ENCODE measurements at places on chromosomes 6 and 20.

DNA sequence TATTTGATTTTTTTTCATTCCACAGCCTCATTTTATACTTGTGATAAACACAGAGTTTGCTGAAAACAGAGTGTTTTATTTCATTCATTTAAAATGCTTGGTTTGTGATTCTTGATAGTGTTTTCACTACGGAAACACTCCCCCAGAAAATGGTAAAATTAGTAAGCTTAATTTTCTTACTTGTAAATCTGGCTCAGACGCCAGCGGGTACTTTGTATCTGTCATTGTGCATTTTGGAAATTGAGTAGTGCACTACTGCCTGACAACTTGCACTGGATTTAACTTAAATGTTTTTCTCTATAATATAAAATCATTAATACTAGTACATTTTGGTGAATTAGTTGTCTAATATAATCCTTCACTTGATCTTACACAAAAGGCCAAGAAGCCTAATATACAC is 37.0 kb upstream of the HINT3 start:
- no peak for DNase-seq

DNA sequence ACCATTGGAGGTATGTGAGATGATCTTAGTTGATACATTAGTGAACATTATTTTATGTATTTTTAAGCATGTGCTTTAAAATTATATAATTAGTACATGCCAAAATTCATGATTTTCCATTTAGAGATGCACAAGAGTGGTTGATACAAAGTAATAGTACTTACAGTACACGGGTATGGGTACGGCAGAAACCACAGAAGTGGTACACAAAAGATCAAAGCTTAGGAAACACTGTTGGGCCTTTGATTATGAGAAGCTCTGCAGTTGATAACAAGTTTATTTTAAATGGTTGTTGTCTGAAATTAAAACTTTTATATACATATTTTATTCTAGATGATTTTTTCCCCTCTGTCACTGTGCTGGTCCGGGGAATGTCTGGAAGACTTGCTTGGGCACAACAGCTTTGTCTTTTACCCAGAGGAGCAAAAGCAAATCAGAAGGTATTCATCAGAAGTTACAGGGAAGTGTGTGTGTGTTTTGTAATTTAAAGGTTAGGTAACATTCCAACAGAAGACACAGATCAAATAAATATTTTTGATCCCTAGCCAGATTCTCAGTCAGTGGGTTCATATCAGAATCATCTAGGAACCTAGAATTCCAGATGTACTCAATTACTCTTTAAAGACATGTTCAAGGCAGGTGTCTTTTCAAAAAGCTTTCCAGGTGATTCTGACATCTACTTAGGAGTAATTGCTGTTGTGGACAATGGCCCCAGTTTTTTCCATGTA is 32.5 kb upstream of the ADIG start:
- no peak for DNase-seq

GRCh38 chr20:3103369-3104032 is 19.0 kb upstream of the AVP start:
- no peak for DNase-seq

DNA sequence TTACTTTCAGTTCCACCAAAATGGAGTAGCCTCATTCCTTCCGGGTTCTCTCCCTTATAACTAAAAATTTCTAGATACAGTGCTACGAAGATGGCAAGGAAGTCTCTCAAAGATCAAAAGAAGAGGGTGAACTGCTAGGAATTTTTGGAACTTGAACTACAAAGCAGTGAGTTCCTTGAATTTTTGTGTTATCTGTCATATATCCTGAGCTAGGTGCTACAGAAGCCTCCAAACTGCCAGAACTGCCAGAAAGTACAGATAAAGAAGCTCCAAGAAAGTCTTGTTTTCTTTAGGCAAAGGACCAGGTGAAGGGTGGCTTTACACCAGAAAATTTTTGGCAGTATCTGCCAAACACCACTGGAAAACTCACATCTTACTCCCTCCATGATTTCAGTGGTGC is 218.8 kb upstream of the FLRT3 start:
- no peak for DNase-seq

GRCh38 chr6:3237761-3238662 is 10.6 kb upstream of the TUBB2B start:
- DNase-seq, result no peak

Data from spinal cord (tissue), 10 donors.